ENCODE measurements at places on chromosomes 5 and 9.

GRCh38 chr5:1314564-1314982 lies 19.7 kb upstream of the TERT start:
- DNase-seq = no peak

DNA sequence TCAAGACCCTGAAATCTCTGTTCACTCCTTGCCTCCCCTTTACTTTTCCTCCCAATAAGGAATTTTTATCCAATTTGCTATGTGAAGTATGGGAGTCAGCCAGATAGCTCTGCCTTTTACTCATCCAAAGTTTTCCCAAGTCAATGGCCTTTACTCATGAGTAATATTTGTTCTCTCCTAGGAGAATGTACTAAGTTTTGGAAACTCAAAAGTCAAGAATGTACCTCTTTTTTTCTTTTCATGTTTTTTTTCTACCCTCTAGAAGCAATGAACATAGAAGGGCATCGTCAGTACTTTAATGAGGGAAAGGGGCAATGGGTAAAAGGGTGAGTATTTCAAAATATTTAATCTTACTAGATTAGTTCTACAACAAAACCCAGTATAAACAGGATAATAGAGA lies 140.2 kb upstream of the SGCD start:
- no peak for DNase-seq

- no peak for DNase-seq
Observed at GRCh38 chr9:135584371-135584770, 22.8 kb downstream of the PAEP start.

GRCh38 chr5:37248421-37248969 lies 681 bp downstream of the CPLANE1 start:
- DNase-seq = no peak

DNA sequence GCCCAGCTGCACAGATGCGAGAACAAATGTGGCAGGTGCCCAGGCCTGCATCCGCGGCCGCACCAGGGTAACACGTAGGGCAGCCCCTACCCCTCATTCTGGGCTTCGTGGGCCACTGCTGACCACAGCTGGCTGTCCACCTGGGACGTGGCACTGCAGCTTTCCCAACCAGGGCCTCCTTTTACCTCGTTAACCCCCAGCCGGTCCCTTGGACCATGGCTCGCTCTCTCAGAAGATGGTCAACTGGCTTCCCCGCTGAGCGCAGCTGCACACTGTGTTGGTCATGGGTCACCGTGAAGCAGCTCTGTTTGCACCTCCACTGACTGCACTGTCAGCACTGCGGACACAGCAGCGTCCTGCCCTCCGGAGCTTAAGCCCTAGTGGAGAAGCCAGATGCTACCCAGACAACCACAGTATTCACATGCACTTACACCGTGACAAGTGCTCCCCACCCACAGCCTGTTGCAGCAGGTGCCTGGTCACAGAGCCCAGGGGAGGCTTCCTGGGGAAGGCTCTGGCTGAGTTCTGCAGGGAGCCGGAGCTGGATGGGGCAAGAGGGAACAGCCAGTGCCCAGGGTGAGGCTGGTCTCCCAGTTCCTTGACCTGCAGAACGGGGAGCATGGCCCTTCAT lies 10.5 kb upstream of the PLEKHG4B start:
- no peak for DNase-seq

DNA sequence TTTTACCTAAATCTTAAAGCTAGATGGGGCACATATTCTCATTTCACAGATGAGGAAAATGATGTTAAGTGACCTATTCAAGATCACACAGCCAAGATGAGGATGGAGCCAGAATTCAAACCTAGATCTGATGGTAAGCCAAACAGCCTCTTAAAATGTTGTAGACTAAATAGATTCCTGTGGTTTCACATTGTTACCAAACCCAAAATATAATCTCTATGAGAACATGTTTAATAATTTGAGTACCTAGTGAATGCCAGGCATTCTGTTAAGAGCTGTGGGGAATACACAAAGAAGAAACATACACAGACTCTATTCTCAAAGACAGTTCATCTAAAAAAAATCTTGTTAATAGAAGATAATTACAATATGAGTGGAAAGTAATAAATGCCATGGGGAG lies 25.2 kb downstream of the HOMER1 start:
- DNase-seq = no peak

- no peak for DNase-seq
Observed at GRCh38 chr9:17272536-17272935, 137.7 kb downstream of the CNTLN start.

Measured in NCI-H1048 (cell line).